ENCODE measurements at places on chromosomes 12 and 14.
A peak's percentile ranks its signal among the peaks of the same experiment; 100 is the strongest.

DNA sequence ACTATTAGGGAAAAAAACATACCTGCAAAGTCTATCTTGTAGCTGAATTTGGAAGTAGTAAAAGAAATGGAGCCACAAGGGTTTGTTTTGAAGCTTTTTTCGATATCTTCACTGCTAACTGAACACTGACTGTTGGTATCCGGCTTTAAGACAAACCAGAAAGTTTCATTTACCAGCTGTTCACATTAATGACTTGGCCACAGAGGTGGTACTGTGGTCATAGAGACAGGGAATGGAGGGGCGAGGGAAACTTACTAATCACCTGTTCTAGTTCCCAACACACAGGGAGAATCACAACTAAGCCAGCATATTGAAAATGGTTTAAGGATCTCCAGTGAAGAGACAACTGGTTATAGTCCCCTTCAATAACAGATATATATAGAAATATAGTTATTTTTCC is 44.3 kb downstream of the PARP11 start:
- no peak for DNase-seq

DNA sequence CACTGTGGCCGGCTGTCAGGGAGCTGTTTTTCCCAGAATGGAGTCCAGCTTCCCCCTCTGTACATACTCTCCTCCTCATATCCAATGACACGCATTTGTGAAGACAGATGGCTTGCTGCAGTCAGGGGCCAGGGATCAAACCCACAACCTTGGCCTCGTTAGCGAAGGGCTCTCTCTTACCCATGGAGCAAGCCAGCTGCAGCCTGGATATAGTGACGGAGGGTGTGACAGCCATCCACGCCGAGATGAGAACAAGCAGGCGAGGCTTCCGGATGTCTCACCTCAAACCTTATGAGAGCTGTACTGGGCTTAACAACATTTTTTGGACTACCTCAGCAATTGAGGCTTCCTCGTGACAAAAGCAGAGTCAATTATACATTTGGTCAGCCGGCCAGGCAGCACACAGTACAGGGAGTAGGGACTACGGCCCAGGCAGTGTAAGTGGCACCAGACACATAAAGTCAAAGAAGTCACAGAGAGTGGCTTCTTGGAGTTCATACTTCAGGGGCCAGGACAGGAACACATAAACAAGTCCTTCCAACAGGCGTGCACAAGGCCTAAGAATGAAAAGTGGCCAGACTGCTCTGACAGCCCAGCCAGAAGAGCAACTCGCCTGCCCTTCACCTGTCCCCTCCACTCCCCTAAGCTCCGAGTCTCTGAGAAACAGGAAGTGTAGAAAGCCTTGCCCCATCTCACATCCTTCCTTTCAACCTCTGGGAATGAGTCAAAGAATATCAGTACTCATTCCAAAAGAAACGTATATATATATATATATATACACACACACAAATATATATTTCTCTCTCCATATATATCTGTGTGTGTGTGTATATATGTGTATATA is 115.1 kb downstream of the TTC7B start:
- no peak for DNase-seq

DNA sequence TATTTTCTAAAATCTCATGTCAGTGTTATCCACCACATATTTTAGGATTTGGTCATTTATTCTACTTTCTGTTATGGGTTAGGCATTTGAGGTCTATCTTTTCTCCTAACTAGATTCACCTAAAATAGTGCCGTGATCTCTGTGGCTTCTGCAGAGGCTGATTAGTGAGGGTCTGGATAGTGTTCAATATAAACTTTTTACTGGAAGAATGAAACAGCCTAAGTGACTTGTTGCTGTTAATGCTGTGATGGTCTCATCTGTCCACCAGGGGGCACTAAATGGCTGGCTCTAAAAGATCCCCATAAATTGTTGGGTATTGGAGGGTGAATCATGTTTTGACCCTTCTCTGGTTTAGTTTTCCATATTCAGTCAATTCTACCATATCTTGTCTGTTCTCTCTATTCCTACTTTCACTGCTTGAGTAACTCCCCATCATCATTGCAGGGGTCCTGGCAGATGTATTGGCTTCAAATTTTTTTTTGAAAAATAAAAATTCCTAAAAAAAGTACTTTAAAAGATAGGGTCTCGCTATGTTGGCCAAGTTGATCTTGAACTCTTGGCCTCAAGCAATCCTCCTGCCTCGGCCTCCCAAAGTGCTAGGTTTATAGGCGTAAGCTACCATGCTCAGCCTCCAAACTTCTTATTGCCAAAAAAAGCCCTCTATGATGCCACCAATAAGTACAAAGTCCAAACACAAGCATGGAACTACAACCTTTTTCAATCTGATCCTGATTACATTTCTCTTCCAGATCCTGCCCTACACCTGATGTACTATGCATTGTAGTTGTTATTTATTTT is 6.9 kb downstream of the PABPN1 start:
- peak; percentile 73 for DNase-seq

DNA sequence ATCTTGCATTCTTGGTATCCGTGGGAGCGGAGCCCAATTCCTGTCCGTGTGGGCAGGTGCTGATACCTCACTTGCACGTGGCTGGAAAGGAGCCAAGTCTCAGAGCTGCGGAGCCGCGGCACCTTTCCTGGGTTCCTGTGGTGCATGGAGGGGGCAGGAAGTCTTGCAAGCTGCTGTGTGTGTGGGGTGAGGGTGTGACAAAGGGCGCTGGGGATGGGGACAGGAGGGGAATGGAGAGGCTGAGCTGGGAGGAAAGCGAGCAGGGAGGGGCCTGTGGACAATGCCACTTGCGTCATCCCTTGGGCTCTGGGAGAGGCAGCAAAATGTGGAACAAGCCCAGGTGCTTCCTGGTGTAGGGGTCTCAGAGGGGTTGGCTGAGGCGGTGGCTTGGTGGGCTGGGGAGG is 86.7 kb downstream of the CALM1 start:
- DNase-seq: no peak

DNA sequence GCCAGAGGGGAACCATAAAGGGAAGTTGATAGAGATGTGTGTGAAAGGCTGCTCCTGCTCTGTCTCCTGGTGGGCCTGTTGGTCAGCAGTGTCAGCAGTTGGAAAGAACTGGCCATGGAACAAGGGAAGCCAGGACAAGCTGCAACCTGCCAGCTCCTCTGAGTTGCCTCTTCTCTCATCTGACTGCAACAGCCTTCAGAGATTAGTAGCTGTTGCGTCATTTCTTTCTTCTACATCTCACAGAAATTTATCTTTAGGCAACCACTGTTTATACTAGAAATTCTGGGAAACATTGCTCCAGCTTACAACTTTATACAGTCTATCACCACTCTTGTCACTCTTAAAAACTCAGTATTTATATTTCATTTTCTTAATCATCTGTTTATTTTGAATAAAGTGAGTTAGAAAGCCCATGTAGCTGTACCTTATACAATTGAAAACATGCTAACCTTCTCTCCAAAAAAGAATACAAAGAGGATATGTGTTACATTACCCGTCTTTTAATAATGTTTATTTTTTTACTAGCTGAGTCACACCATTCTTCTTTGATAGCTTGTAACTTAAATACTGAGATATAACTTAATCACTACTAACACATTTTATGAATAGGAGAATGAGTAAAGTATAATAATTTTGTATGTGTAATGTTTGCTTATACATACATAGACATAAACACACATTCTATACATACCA is 224.2 kb downstream of the LRFN5 start:
- DNase-seq: no peak

DNA sequence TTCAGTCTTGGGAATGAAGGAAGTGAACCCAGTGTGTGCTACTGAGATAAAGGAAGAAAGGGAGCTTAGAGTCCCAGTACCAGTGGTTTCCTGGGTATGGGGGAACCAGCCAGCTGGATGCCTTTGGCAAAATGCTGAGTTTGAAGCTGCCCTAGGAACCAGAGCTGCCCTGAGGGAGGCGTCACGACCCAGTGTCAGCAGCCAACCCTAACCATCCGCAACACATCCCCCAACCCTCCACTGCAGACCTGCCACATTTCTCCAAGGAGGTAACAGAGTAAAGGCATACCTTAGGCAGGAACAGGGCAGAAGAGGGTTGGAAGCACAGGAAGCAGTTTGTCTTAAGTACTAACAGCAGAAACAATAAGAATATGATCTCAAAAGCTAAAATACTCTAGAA is 28.6 kb downstream of the PRDM4 start:
- no peak for DNase-seq

DNA sequence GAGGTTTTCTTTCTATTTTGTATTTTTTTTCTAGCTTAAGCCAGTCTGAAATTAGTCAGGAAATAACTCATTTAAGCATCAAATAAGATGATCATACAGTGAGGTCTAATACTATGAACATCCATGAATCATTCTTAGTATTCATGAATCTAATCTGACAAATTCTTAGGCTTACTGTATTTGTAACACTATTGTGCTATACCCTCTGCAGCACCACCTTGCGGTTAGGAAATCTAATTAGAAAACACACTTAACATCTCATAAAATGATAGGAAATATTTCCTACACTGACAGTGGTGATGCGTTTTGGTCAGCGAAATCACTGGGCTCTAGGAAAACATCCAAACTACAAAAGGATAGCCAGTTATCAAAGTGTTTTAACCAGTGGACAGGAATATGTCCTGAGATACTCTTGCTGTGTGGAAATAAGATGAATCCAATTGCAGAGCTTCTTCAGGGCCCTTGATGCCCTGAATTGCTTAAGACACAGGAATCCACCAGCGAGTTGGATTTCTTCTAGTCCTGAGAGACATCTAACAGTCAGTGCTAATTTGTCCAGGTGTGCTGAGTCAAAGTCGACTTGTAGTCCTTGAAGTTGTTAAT is 109.3 kb upstream of the MYF6 start:
- peak; percentile 86 for DNase-seq

DNA sequence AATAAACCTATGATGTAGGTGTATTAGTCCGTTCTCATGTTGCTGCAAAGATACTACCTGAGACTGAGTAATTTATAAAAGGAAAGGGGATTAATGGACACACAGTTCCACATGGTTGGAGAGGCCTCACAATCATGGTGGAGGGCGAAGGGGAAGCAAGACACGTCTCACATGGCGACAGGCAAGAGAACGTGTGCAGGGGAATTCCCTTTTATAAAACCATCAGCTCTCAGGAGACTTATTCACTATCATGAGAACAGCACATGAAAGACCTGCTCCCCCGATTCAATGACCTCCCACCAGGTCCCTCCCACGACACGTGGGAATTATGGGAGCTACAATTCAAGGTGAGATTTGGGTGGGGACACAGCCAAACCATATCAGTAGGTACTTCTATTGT is 58.7 kb upstream of the DICER1 start:
- no peak for DNase-seq

DNA sequence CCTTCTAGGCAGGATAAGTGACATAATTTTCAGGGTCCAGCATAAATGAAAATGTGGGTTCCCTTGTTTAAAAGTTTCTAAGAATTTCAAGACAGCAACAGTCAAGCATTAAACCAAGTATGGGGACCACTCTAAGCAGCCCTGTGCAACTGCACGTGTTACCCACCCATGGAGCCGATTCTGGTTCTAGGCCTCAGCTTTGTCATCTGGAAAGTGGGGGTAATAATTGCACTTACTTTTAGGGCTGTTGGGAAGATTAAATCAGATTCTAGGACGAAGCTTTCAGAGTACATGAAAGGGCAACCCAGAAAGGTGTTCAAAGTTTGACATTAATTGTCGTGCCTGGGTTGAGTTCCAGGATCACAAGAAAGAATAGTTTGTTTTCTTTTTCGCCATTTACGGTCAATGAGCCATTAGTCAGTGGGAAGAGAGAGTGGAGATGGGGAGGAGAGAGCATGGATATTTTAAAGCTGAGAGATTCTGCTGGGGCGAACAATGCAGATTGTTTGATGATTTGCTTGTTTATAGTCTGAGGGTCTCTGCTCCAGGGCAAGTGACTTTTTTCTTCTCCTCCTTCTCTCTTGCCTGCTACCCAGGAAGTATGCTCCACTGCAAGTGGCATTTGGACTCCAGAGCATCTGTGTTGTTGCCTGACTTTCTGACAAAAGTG is 10.7 kb upstream of the PPFIBP1 start:
- DNase-seq: no peak

- no peak for DNase-seq
Measured at GRCh38 chr12:16586350-16587109, 19.4 kb downstream of the LMO3 start.

GRCh38 chr14:89276424-89276975 is 140.5 kb downstream of the FOXN3 start:
- peak; percentile 71 for DNase-seq

GRCh38 chr14:86501611-86502010 is 971.7 kb downstream of the FLRT2 start:
- DNase-seq: no peak

DNA sequence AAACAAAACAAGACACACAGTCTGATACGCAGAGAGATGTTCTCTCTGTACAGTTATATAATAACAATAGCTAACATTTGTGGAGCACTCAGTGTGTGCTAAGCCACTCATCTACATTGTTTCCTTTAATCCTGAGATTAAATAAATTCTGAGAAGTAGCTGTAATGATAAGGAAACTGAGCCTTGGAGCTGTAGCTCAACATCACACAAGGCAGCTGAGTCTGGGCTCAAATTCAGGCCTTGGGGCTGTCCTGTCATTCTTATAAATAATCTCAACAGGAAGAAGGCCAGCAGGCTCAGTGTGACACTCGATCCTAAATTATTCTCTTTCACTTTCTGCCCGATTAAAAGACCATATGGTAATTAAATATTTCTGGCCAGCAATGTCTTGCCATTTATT is 24.5 kb downstream of the CDKN1B start:
- DNase-seq: no peak

DNA sequence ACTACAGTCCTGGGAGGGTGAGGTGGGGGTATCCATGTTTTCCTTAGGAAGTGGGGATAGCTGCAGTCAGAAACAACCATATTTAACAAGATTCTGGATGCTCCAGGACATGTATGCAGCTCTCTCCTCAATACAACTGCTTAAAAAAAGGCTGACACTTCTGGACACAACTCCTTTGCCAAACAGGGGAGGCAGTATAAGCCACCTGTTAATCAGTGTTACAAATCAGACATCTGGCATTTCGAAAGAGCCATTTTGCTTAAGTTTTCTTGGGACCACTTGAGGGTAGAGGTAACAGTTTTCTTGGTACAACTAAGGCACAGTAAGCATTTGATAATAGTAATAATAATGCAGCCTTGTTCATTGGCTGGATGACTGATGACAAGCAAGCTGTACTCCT is 47.1 kb downstream of the RPGRIP1 start:
- no peak for DNase-seq

DNA sequence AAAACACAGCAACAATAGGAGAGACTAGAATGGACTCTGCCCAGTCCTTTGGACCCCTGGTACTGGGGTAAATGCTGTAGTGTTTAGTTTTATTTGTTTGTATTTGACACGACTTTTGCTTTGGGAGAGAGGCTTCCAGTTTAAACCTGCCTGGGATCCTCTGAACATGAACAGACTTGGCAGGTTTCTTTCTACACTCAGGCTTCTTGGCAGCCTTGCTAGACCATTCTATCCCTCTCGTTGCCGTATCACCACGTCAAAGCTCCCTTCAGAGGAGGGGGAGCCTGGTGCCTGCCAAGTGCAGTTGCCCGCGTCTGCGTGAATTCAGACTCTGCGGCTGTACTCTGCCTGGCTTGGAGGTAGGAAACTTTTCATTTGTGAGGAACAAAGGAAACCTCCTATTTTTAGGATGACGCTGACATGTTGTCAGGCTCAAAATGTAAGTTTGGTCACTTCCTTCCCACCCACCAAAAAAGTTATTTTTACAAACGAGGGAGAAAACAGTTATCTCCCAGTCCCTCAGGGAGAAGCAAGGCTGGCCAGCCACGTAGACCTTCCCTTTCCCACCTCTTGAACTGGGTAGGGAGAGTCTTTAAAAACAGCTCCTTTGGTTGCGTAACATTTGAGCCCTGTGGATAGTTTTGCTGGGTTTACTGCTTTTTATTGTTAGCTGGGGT is 25.9 kb downstream of the CD9 start:
- DNase-seq: no peak

All from EL (cell line).